ENCODE measurements at places on chromosomes 16 and 17. TPM values are rescaled to one million over a fixed set of nuclear protein-coding genes. Genes with fewer than 3 reads are reported as not detected.

The KRT9 gene
- not detected for total RNA-seq

The SNN gene
- 10.1 TPM for total RNA-seq

The IL17C gene
- not detected for total RNA-seq

The CNTD1 gene
- total RNA-seq, result not detected

The FBXW10B gene
- total RNA-seq, result not detected

The CCL1 gene
- not detected for total RNA-seq

The TMEM220 gene
- 6.2 TPM for total RNA-seq

The GPATCH8 gene
- 29.4 TPM for total RNA-seq

The TNP2 gene
- not detected for total RNA-seq

The GLP2R gene
- total RNA-seq, result 0.16 TPM

The PRSS53 gene
- total RNA-seq, result 2.8 TPM

The SPHK1 gene
- total RNA-seq, result 84.0 TPM

The CRHR1 gene
- not detected for total RNA-seq

The RNF43 gene
- total RNA-seq, result 0.49 TPM

The GNAO1 gene
- not detected for total RNA-seq

The PPM1E gene
- total RNA-seq, result 0.41 TPM

Data from fibroblast of the aortic adventitia (primary cell).